ENCODE measurements at places on chromosomes 3 and 15. TPM values are rescaled to one million over a fixed set of nuclear protein-coding genes. Genes with fewer than 3 reads are reported as not detected.
A peak's percentile ranks its signal among the peaks of the same experiment; 100 is the strongest.

The LXN gene
- 25.5 TPM for total RNA-seq

The HYAL1 gene
- 0.69 TPM for total RNA-seq

The SLC12A1 gene
- 1.9 TPM for total RNA-seq

The TMEM115 gene
- 21.6 TPM for total RNA-seq

The LNP1 gene
- total RNA-seq = 8.3 TPM

The IL17RB gene
- total RNA-seq = 8.4 TPM

The KIF23 gene
- 13.5 TPM for total RNA-seq

DNA sequence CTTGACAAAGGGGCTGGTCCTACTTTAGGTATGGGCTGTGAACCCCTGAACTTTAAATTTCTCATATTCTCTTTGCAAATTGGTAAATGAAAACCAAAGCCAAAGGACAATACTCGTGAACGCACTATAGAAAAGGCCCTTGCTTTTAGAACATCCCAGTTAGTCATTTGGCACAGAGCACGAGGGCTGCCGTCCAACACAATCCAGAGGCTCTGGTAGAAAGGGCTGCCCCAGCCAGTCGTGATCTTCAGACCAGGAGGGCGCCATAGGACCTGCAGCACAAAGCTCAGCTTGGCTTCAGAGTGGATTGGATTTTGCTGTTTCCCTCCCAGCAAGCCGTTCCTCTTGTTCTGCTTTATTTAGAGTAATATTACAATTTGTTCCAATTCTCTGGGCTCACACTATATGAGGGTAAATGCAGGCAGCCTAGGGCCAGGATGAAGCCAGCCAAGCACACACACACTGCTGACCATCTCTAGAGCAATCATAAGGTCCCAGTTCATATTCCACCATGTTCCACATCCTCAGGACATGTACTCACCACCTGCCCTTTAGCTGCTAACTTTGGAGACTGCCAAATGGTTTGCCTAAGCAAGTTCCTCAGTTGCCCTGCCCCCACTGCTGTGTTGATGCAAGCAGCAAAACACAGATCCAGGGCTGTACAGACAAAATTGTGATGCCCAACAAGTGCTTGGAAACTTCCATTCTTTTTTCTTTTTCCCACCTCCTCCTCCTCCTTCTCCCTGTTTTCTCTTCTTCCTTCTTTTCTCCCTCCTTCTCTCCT, 6.0 kb upstream of the BFSP2 start:
- DNase-seq = no peak

DNA sequence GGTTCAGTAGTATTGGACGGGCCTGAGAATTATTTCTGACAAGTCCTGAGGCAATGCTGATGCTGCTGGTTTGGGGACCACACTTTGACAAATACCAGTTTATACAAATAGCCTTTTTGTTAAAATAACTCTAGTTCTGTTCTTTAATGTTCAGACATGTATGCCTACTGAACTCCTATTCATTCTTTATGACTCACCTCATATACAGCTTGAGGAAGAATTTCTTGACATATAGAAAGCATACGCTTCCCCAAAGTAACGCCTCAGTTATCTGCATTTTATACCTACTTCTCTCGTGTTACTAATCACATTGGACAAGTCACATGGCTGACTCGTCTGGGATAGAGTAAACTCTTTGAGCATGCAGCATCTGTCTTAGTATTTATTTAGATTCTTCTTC, 145.4 kb upstream of the GOLIM4 start:
- DNase-seq = no peak

- peak; percentile 27 for DNase-seq
Measured at GRCh38 chr15:91529534-91529933, 324.0 kb upstream of the SLCO3A1 start.

- DNase-seq = peak; percentile 26
Measured at GRCh38 chr3:125003369-125003853, 52.4 kb downstream of the HEG1 start.

DNA sequence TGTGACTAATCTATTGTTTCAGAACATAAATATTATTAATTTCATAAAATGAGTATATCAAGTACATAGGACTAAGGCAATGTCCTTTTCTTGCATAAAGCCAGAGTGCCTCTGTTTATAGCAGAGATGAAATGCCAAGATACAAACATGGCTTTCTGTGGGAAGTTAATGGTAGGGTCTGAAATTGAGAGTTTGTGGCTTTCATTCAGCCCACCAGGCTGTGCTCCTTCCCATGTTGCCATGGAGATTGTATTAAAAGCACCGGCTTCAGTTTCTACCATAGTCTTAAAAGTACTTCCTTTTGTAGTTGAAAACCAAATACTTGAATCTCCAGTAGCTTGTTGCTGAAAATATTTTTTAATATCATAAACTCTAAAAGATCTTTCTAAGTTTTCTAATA, 114.0 kb downstream of the LRRC28 start:
- DNase-seq = peak; percentile 10

DNA sequence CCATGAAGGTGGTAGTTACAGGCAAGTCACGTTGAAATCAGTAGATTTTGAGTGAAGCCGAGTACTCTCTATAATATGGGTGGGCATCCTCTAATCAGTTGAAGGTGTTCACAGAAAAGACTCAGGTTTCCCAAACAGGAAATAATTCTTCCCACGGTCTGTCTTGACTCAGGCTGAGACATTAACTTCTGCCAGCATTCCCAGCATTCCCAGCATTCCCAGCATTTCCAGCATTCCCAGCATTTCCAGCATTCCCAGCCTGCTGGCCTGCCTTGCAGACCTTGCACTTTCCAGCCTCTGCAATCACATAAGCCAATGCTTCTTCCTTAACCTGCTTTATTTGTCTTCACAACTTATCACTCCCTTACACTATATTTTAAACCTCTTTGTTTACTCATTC, 542.3 kb upstream of the ROBO2 start:
- no peak for DNase-seq

GRCh38 chr15:51484781-51485180, 137.8 kb downstream of the DMXL2 start:
- DNase-seq = no peak

DNA sequence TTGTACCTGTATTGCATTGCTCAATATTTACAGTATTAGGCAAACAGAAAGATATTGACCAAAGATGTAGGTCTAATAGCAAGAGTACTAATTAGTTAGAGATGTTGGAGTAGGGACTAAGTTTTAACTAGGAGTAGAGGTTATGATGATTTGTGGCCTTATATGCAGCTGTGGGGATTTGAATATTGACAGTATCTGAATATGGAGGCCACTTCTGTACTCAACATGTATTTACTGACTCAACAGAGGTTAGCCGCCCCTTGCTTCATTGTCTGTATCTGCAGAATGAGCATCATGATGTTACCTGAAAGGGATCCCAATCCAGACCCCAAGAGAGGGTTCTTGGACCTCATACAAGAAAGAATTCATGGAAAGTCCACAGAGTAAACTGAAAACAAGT, 49.6 kb upstream of the LRTM1 start:
- DNase-seq = no peak

DNA sequence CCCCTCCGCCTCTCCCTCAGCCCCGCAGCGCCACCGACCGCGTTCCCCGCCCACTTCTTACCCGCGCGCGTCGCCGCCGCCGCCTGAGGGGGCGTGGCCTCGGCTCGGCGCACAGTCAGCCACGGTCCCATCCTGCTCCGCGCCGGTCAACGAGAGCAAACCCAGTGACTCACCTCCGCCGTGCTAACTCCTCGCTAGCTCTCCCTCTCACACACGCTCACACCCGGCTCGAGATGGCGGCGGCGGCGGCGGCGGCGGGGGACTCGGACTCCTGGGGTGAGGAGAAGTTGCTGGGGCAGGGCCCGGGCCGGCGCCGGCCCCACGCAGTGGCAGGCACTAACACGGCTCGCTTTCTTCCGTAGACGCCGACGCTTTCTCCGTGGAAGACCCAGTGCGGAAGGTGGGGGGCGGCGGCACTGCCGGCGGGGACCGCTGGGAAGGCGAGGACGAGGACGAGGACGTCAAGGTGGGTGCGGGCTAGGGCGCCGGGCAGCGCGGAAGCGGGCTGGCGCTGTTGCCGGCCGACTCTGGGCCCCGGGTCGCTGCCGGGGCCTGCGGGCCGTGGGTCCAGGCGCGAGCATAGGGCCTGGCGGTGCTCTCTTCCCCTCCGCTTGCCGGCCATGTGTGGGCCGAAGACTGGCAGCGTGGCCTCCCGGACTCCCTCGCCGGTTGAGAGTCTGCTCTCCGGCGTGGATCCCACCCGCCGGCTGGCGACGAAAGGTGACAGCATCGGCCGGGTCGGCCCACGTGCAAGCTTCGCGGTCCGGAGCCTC, at the start of gene EIF3J:
Gene EIF3J (plus strand): TSS at position 186 of the 773 bp plus-strand sequence. CDS start 48 bp downstream, at position 234.
- DNase-seq = peak; percentile 98

GRCh38 chr15:62275831-62276230, 110.7 kb upstream of the C2CD4B start:
- no peak for DNase-seq

DNA sequence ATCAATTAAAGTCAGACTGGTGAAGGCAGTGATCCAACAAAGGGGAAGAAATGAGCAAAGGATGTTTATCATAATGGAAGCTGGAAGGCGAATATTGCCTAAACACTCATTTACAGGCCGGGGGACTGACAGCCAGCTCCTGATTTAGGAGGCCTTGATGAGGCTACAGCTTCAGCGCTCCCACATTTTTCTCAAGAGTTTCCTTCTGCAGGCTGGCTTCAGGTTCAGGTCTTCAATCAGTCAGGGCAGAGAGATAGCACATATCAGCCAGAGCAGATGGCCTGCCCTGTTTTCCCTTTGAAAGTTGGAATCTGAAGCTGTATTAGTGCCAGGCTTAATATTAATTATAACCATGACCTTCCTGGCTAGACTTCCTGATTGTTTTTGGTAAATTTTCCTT, 218.9 kb downstream of the SV2B start:
- no peak for DNase-seq

DNA sequence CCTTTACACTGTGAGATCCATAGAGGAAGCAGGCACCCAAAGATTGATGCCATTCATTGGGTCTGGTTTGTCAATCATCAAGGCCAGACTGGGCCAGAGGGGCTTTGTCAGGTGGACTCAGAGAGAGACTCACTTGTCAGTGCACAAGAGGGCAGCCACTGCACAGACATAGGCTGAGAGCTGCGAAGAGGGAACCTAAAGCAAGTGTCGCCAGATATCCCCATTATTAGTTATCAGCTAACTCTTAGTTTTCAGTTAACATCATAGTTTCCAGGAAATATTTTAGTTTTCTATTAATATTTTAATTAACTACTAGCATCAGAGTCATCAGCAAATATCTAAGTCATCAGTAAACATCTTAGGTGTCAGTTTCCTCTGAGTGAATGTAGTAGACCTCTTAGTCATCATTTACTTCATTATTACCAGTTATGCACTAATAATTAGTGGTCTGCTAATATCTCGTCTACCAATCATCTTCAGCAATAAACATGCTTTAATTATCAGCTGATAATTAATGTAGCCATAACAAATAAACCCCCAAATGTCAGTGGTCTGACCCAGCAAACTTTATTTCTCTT, 41.7 kb upstream of the LIMD1 start:
- DNase-seq = no peak

DNA sequence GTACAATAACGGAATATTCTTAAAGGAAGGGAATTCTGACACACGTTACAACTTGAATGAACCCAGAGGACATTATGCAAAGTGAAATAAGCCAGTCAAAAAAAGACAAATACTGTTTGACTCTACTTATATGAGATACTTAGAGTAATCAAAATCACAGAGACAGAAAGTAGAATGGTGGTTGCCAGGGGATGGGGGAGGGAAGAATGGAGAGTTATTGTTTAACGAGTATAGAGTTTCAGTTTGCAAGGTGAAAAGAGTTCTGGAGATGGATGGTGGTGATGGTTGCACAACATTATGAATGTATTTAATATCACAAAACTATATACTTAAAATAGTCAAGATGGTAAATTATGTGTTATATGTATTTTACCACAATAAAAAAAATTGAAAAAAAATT, 112.9 kb upstream of the ARHGEF3 start:
- DNase-seq = no peak

- DNase-seq = no peak
Measured at GRCh38 chr3:142943870-142944269, 19.6 kb downstream of the PAQR9 start.

- DNase-seq = no peak
Measured at GRCh38 chr3:52306978-52307377, 9.1 kb upstream of the DNAH1 start.

DNA sequence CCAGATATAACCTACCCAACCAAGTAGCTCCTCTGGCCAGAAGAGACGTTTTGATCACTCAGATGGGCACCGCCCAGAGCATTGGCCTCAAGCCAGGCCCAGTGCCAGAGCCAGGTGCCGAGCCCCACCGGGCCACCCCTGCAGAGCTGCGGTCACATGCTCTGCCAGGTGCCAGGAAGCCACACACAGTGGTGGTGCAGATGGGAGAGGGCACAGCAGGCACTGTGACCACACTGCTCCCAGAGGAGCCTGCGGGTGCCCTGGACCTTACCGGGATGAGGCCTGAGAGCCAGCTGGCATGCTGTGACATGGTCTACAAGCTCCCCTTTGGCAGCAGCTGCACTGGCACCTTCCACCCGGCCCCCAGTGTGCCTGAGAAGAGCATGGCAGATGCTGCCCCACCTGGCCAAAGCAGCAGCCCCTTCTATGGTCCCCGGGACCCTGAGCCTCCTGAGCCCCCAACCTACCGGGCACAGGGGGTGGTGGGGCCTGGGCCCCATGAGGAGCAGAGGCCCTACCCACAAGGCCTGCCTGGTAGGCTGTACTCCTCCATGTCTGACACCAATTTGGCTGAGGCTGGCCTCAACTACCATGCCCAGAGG, 19.1 kb upstream of the APEH start:
- DNase-seq = no peak

DNA sequence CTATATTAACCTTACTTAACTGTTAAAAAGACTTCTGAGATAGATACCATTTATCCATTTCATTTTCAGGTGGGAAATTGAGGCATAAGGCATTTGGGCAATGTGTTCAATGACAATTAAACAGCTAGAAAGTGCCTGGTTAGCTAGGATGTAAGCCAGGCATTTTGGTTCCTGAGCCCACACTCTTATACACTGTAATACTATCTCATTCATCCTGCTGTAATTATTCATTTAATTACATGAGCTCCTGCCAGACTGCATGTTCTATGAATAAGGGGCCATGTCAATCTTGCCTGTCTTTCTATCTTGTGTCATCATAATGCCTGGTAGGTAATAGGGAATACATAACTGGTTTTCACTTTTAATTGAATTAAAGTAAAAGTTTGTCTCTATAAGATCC, 74.0 kb downstream of the RBMS3 start:
- DNase-seq = no peak

DNA sequence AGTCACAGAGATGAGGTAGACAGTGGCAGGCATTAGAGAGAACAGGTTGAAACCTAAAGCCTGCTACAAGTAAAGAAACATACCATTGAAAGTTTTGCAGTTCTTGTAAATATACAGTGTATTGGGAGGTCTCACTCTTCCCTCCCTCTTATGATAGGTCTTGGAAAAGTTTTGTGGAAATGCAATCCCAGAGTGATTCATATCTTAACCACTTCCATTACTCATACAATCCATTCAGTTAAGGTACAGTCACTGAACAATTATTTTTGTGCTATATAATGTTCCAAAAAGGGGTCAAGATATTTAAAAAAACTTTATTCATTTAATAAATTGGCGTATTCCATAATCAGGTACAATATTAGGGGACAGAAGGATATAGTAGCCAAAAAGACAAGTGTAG, 737.7 kb upstream of the ALCAM start:
- DNase-seq = no peak

- no peak for DNase-seq
Measured at GRCh38 chr3:193701953-193702635, 109.1 kb downstream of the OPA1 start.

All from spinal cord (tissue), 10 donors.